ENCODE measurements at places on chromosomes 4 and X.

DNA sequence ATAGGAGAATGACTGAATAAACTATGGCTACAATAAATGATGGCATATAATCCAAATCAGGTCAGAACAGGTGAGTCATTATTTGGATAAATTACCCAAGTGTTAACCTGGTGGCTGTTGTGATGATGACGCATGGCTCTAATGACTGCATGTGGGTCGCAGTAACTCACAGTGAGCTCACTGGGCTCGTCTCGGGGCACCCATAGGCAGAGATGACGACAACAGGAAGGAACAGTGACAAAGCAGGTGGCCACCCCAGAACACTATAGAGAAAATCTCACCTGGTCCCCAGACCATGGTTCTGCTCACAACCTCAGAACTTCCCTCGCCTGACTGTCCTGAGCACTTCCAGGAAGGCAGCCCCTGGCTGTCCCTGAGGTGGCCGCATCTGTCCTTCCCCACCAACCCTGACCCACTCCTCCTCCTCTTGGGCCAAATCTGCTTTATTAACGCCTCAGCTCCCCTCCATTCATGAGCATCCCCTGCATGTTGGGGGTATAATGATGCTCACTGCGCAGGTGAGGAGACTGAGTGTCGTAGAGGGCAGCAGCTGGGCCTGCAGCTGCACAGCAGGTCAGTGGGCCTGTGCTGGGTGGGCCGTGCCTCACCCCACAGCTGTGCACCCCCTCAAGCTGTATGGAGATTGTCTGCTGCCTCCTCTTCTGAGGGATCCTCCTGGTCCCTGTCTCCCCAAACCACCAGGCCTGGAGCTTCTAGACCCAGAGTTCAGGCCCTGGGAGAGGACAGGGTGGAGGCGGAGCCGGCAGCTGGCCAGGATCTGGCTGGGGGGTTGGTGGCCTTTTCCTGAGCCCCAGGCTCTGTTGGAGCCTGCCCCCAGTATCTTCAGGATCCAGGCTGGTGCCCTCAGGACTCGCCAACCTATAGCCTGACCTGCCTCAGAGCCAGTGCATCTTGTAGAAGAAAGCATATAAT lies 30.9 kb upstream of the FAM156A start:
- no peak for DNase-seq

DNA sequence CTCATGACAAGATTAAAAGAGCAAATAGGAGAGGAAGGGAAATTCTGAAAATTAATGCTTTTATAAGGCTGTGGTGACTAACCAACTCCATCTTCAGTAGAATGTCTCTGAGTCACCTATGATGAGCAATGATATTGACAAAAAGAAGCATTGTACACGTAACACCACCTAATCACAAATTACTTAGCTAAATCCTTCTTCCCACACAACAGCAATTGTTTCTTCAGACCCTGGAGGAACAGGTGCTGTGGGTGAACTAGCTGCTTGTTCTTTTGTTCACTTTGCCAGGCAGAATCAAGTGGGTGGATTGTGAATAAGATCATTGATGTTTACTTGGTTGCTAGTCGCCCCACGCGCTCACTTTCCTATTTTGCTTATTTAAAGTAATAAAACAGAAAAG lies 315.5 kb downstream of the CAMK2D start:
- no peak for DNase-seq

GRCh38 chr4:116925900-116926457 lies 159.4 kb downstream of the TRAM1L1 start:
- DNase-seq = no peak

- DNase-seq = no peak
Measured at GRCh38 chrX:9482408-9482807, 17.6 kb downstream of the TBL1X start.

DNA sequence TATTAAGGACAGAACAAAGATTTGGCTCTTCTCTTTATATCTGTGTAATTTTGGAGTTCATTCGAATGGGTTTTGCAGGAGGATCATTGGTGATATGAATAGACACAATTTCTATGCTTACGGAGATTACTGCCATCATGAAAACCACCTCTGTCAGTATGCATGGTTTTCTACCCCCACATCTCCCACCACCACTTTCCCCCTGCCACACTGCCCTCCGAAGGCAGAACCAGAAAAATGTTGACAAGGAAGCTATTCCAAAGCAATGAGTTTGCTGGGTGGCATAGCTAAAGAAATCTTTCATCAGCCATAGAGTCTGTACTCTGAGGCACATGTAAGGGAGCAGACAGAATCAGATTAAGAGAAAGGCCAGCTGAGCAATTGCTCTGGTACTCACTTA lies 567.3 kb upstream of the ACTRT1 start:
- no peak for DNase-seq

DNA sequence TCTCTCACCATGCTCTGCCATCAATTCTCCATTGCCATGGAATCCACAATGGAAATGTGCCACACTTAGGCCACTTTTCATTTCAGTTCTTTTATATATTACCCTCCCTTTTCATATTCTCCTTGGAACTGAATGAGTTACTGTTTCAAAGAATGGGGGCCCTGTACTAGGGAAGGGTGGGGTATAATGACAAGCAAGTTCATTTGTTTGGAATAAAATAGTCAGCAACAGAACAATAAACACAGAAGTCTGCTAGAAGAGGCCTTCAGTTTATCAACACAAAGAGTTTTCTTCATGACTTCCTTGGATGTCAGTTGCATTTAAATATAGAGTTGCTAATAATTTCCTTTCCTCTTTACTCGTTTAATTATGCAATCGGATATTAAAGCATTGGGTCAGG lies 478.3 kb upstream of the FTHL17 start:
- no peak for DNase-seq

DNA sequence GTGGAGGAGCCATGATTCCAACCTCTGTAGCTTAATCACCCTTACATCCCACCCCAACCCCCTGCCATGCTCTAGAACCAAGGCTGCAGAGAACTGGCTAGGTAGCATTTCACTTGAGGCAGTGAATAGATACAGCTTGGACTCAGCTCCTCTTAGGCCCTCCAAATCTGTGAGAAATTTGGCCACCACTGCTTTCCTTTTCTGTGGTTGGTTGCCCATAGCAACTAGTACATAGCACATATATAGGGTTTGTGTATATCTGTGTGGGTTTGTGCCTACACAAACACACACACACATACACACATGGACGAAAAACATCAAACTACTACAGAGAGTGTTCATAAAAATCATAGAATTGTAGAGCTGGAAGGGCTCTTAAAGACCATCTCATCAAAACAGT lies 52.0 kb upstream of the CCDC160 start:
- DNase-seq = no peak

DNA sequence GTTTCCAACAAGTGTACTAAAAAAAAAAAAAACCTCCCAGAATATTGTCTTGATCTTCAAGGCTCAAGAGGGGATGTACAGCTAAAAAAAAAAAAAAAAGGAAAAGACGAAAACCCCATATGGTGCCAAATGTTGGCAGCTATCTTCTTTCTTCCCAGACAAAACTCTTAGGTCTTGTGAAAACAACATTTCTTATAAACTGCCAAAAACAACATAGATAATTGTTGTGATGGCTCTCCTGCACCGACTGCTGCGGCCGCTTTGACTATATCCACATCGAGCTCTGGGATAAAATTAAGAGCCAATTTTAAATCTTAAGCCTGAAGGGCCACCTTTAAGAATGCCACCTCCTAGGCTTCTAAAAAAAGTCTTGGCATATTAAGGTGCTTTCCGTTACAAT lies 23.5 kb downstream of the PDGFC start:
- no peak for DNase-seq

- DNase-seq = no peak
Measured at GRCh38 chrX:19907794-19908193, 20.4 kb upstream of the SH3KBP1 start.

GRCh38 chr4:79164907-79165610 lies 160.8 kb downstream of the NAA11 start:
- no peak for DNase-seq

GRCh38 chr4:82382751-82383150 lies 9.0 kb upstream of the HNRNPD start:
- DNase-seq = no peak

GRCh38 chrX:112611776-112612175 lies 68.0 kb downstream of the LHFPL1 start:
- no peak for DNase-seq

- no peak for DNase-seq
Measured at GRCh38 chr4:93684571-93684970, 144.0 kb upstream of the ATOH1 start.

DNA sequence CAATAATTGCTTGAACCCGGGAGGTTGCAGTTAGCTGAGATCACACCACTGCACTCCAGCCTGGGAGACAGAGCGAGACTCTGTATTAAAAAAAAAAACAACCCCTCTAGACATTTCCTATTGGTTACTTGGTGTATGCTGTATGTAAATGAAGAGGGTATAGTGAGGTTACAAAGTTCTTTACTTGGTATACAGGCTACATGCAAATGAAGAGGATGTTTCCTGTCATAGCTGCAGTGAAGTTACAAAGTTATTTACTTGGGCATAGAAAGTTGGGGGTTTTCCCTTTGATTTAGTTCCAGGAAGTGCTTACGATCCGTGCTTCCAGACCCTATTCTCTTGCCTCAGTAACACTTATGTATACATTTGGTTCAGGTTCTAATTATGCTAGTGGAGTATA lies 38.4 kb upstream of the CLNK start:
- no peak for DNase-seq

DNA sequence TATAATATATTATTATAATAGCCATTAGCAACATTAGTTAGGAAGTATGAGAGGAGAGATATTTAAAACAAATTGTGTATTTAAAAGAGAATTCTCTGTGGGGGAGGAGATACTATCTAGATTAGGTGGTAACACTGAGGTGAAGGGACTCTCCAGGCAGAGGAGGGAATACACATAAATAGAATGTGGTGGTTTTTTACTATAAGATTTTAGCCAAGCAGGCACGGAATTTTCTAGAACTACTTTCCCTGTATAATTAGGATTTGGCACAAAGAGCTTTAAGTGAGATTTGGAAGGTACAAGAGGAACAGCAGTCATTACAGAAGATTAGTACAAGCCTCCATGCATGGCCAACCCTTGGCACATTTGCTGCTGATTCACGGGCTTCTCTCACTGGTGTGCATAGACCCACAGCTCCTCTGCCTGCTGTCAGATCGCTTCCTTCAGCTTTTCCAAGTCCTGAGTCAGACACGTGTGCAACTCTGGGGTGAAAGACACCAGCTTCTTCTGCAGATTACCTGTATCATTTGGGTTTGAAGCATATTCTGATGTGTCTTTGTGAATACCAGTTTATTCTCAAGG lies 685.5 kb downstream of the KCTD8 start:
- DNase-seq = no peak

DNA sequence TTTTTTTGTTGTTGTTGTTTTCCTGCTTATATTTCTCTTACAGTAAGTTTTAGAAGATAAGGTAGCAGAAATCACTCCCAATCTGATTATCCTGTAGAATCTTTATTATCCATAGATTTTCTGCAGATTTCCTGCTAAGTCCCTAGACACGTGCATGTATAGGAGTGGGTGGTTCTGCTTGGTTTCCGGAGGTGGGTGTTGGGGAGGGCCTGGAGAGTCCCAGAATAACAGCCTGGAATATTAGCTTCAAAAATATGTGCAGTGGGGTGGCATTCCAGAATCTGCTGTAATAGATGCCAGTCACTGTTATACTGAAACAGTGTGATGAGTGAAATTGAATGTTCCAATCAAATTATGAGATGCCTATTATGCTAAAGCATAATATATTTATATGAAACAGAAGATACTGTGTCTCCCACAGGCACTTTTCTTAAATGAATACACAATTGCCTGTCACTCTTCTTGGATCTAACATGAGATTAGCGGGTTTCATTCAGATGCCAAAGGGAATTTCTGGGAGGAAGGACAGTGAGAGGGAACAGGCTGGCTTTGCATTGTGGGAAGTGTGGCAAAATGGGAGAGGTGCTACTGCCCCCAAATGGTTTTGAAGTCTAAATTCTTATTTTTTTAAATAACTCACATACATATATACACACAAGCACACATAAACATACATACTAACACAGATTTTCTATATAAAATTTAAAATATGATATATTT lies 37.6 kb downstream of the C4orf50 start:
- no peak for DNase-seq

DNA sequence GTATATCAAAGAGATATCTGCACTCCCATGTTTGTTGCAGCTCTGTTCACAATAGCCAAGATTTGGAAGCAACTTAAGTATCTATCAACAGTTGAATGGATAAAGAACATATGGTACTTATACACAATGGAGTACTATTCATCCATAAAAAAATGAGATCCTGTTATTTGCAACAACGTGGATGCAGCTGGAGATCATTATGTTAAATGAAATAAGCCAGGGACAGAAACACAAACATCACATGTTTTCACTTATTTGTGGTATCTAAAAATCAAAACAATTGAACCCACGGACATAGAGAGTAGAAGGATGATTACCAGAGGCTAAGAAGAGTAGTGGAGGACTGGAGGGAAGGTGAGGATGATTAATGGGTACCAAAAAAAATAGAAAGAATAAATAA lies 14.2 kb downstream of the IQCM start:
- no peak for DNase-seq

DNA sequence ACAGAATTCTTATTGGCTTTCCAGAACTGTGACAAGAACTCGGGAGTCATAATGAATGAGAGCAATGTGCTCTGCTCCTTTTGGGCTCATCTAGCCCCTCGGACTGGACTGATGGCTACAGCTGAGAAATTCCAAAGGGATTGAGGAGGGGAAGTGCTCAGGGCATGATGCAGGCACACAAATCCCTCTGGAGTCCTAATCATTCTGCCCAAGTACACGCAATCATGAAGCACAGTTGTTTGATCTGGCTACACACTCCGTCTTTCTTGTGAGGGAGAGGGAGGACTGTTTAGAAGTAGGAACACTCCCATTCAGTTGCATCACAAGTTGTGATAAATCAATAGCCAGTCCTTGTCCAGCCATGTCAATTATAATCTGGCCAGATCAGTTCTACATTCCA lies 237.5 kb downstream of the COL25A1 start:
- no peak for DNase-seq

GRCh38 chrX:132776486-132777210 lies 181.8 kb downstream of the HS6ST2 start:
- no peak for DNase-seq

DNA sequence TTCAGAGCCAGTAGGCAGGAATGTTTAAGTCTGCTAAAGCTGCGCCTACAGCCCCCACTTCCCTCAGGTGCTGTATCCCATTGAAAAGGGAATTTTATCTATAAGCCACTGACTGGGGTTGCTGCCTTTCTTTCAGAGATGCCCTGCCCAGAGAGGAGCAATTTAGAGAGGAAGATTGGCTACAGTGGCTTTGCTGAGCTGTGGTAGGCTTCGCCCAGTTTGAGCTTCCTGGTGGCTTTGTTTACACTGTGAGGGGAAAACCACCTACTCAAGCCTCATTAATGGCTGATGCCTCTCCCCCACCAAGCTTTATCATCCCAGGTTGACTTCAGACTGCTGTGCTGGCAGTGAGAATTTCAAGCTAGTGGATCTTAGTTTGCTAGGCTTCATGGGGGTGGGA lies 67.7 kb upstream of the PRDM5 start:
- no peak for DNase-seq

Data from DMS79 (cell line).